ENCODE measurements at places on chromosomes 3 and 15. TPM values are rescaled to one million over a fixed set of nuclear protein-coding genes. Genes with fewer than 3 reads are reported as not detected.

The GRAMD1C gene
- 0.79 TPM for total RNA-seq

The FOXB1 gene
- total RNA-seq: not detected

The WWTR1 gene
- total RNA-seq: 54.9 TPM

The ERICH6 gene
- not detected for total RNA-seq

The NTRK3 gene
- not detected for total RNA-seq

The SLC28A1 gene
- not detected for total RNA-seq

The TEX9 gene
- 6.3 TPM for total RNA-seq

The SMCO1 gene
- not detected for total RNA-seq

DNA sequence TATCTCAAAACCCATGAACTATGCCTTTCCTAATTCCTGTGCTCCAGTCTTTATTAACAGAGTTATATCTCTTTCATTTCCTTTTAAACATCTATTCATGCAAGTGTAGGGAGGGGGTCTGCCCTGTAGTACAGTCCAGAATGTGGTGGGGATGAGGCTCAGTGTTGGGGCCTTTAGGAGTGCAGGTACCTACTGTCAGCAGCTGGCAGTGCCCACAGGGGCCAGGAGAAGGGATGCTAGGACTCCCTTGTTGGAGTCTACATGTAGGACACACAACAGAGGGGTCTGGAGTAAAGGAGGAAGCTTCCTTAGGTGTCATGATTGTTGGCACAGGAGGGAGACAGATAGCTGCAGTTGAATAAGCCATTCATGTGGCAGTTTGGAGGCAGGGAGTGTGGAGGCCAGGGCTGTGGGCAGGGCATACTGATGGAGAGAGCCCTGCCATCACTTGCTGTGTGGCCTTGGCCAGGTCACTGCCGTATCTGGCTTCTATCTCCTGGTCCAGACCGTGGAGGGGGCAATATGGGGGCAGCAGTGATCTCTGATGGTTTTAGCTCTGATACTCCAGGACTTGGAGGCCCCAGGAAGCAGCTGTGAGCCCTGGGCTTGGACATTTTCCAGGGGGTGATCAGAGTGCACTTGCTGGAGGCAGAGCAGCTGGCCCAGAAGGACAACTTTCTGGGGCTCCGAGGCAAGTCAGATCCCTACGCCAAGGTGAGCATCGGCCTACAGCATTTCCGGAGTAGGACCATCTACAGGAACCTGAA is 29.5 kb downstream of the ESYT3 start:
- peaks cover 3% of the 10 kb centered on the region for H3K4me1 ChIP-seq
- H3K4me3 ChIP-seq: no peak overlapping the region
- no peaks in the 10 kb centered on the region for H3K36me3 ChIP-seq

- no peaks in the 10 kb centered on the region for H3K36me3 ChIP-seq
- no peak overlapping the region for H3K4me3 ChIP-seq
- no peaks in the 10 kb centered on the region for H3K4me1 ChIP-seq
- H3K27me3 ChIP-seq: peaks cover 13% of the 10 kb centered on the region
Observed at GRCh38 chr3:52374173-52374572, 58.1 kb downstream of the DNAH1 start.

- H3K4me1 ChIP-seq: no peaks in the 10 kb centered on the region
- no peak overlapping the region for H3K27ac ChIP-seq
- H3K4me3 ChIP-seq: no peak overlapping the region
- H3K27me3 ChIP-seq: no peaks in the 10 kb centered on the region
- DNase-seq: no peak
- no peaks in the 10 kb centered on the region for H3K36me3 ChIP-seq
Observed at GRCh38 chr15:85947021-85947420, 132.7 kb upstream of the AGBL1 start.

GRCh38 chr3:180646187-180646790 is 33.0 kb downstream of the CCDC39 start:
- H3K4me3 ChIP-seq: no peak overlapping the region
- H3K4me1 ChIP-seq: no peaks in the 10 kb centered on the region

DNA sequence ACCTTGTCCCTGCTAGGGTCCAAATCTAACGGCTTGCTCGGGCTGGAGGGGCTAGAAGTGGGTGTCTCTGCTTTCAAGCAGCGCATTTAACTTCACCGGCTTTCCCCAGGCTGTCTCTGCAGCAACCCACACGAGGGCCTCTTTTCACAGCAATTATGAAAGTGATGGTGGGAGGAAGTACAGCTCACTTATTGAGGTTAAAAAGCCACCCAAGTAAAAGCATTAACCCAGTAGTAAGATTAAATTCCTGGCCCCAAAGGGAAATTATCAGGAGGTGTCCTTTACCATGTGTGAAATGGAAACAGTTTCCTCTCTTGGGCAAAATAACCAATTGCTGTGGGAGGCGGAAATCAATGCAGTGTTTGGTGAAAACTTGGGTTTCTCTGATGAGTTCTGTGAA is 41.1 kb downstream of the NGRN start:
- DNase-seq: no peak
- H3K4me1 ChIP-seq: peaks cover under 1% of the 10 kb centered on the region
- no peak overlapping the region for H3K27ac ChIP-seq
- no peak overlapping the region for H3K4me3 ChIP-seq

GRCh38 chr3:11306817-11307589 is 34.8 kb downstream of the ATG7 start:
- DNase-seq: no peak
- peak overlapping the region; percentile 53 for H3K27ac ChIP-seq
- no peaks in the 10 kb centered on the region for H3K27me3 ChIP-seq
- peaks cover 8% of the 10 kb centered on the region for H3K4me1 ChIP-seq
- peaks cover 59% of the 10 kb centered on the region for H3K36me3 ChIP-seq
- H3K4me3 ChIP-seq: no peak overlapping the region

- no peaks in the 10 kb centered on the region for H3K4me1 ChIP-seq
- H3K4me3 ChIP-seq: no peak overlapping the region
- no peaks in the 10 kb centered on the region for H3K36me3 ChIP-seq
- DNase-seq: no peak
- no peaks in the 10 kb centered on the region for H3K27me3 ChIP-seq
- no peak overlapping the region for H3K27ac ChIP-seq
Observed at GRCh38 chr3:100454677-100455076, 37.7 kb upstream of the TMEM45A start.

DNA sequence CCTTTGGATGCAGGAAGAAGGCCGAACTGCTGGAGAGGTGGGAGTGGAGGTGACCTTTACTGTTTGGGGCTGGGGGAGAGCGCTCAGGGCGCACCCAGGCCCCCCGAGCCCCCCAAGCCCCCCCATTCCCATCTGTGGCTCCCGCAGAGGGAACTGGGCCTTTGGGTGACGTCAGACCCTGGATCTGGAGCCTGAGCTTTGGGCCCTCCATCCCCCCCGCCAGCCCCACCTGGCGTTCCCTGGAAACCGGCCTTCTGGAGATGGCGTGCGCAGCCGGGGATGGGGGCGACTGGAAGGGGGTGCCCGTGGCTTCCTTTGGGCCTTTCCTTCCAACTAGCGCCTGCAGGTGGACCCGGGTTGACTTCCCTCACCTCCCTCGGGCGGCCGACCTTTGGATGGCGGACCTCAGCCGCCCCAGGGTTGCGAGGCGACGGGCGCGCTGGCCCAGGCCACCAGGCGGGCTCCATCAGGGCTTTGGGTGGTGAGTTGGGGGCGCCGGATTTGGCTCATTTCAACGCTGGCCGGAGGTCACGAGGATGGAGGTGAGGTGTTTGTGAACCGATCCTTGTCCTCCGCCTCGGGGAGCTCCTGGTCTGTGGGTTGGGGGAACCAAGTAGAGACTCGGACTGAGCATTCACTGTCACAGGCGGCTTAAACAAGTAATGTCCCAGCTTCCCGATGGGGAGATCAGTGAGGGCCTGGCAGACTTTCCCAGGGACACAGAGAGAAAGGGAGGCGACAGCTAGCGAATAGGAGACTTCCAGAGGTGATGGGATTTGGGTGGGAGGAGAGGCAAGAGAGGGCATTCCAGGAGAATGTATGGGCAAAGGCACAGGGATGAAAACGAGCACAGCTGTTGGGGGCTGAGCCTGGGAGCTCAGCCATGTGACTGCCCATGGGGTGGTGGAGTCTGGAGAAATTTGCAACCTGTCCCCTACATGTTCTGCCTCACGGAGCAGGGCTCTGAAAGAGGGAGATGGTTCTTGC is 709 bp downstream of the SCAMP5 start:
- H3K27ac ChIP-seq: no peak overlapping the region
- H3K27me3 ChIP-seq: peaks cover 63% of the 10 kb centered on the region
- no peak for DNase-seq
- peaks cover 11% of the 10 kb centered on the region for H3K4me1 ChIP-seq
- peak overlapping the region; percentile 67 for H3K4me3 ChIP-seq
- no peaks in the 10 kb centered on the region for H3K36me3 ChIP-seq

DNA sequence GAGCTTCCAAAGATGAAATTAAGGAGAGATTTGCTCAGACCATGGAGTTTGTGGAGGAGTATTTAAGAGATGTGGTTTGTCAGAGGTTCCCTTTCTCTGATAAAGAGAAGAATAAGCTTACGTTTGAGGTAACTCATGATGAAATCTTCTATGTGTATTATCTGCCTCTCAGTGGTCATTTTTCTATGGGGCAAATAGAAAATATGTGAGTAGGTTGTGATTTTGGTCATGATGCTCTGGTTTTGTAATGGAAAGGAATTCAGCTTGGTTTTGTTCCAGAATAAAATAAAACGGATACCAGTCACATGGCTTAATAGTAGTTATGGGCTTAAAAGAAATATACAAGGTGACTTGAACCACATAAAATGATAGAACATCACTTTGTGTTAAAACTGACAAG is 181.1 kb downstream of the ITPR1 start:
- no peak for DNase-seq
- no peaks in the 10 kb centered on the region for H3K27me3 ChIP-seq
- H3K27ac ChIP-seq: no peak overlapping the region
- H3K36me3 ChIP-seq: peaks cover 5% of the 10 kb centered on the region
- H3K4me3 ChIP-seq: no peak overlapping the region

GRCh38 chr3:83807511-83807910 is 1151.3 kb upstream of the CADM2 start:
- no peaks in the 10 kb centered on the region for H3K27me3 ChIP-seq
- H3K4me3 ChIP-seq: no peak overlapping the region
- H3K36me3 ChIP-seq: no peaks in the 10 kb centered on the region
- no peak for DNase-seq

- H3K27me3 ChIP-seq: no peaks in the 10 kb centered on the region
- peaks cover 32% of the 10 kb centered on the region for H3K4me1 ChIP-seq
- no peak overlapping the region for H3K4me3 ChIP-seq
- no peak for DNase-seq
- H3K36me3 ChIP-seq: peaks cover 68% of the 10 kb centered on the region
Observed at GRCh38 chr3:9978710-9979305, 7.8 kb downstream of the EMC3 start.

- no peaks in the 10 kb centered on the region for H3K36me3 ChIP-seq
- H3K27me3 ChIP-seq: no peaks in the 10 kb centered on the region
- no peak for DNase-seq
- no peak overlapping the region for H3K4me3 ChIP-seq
- peaks cover 16% of the 10 kb centered on the region for H3K4me1 ChIP-seq
Observed at GRCh38 chr15:97998307-97999071, 38.0 kb downstream of the ARRDC4 start.

- peaks cover 9% of the 10 kb centered on the region for H3K4me1 ChIP-seq
- DNase-seq: no peak
- H3K27me3 ChIP-seq: no peaks in the 10 kb centered on the region
- no peak overlapping the region for H3K4me3 ChIP-seq
- H3K27ac ChIP-seq: no peak overlapping the region
Observed at GRCh38 chr3:197501496-197501878, 54.3 kb downstream of the BDH1 start.

DNA sequence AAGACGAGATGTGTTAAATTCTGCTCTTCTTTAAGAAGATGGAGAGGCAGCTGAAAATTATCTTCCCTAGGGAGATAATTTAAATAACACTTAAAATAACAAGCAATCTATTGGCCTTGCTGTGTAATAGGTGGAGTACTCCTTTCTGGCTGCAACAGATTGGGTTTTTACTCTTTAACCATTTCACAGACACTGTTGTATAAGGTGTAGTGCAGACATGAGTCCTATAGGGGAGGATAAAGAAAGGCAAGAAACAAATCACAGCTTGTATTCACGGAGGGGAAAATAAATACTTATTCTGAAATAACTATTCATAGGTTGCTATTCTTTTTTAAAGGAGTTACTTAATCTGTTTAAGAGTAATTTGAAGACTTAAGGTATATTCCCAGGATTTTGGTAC is 252.0 kb downstream of the ZPLD1 start:
- DNase-seq: no peak
- peaks cover 89% of the 10 kb centered on the region for H3K27me3 ChIP-seq
- H3K4me1 ChIP-seq: no peaks in the 10 kb centered on the region

DNA sequence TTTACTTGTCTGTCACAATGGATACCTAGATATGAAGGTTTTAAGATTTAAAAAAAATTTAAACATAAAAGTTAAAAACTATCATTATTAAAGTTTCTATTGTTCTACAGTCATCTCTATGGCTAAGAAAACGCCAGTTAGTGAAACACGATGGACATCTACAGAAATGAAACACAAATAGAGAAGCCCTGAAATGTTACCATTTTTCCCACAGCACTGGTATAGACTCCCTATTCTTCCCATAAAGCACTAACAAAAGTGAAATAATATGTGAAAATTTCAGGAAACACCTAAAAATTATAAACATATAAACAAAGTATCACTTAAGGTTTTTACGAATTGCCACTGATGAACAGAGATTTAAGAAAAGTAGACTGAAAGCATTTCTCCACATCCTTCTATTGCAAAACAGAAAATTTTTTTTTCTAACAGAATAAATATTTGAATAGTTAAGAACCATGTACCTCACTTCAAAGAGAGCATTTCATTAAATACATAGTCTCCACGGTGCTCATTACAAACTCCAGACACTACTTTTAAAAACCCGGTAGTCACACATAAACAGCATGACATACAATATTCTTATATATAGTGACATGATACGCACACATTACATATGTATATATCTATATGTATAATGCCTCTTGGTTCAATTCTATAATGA is 7.1 kb upstream of the NEK10 start:
- no peaks in the 10 kb centered on the region for H3K27me3 ChIP-seq
- H3K36me3 ChIP-seq: peaks cover 12% of the 10 kb centered on the region
- H3K4me3 ChIP-seq: no peak overlapping the region
- H3K27ac ChIP-seq: no peak overlapping the region
- H3K4me1 ChIP-seq: no peaks in the 10 kb centered on the region

DNA sequence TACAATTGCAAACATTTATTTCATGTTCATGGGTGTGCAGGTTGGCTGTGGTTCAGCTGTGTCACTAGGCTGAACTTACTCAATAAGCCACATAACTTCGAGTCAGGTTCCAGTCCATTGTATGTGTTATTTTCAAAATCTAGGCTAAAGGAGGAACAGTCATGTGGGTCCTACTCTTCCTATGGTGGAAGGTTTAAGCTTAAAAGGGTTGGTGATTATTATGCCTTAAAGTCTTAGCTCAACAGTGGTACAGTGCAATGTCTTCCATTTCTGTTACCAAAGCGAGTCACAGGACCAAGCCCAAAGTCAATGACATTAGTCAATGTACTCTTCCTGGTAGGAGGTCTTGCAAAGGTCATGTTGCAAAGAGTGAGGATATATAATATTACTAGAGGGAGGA is 78.2 kb downstream of the ATG7 start:
- no peak overlapping the region for H3K4me3 ChIP-seq
- H3K36me3 ChIP-seq: peaks cover 43% of the 10 kb centered on the region
- DNase-seq: peak; percentile 17
- no peaks in the 10 kb centered on the region for H3K27me3 ChIP-seq
- no peak overlapping the region for H3K27ac ChIP-seq

- no peak for DNase-seq
- H3K4me1 ChIP-seq: peaks cover 4% of the 10 kb centered on the region
- no peak overlapping the region for H3K4me3 ChIP-seq
- no peaks in the 10 kb centered on the region for H3K36me3 ChIP-seq
- H3K27ac ChIP-seq: no peak overlapping the region
Observed at GRCh38 chr15:45391746-45392583, 13.6 kb upstream of the GATM start.
